T-cell (primary cell): ENCODE measurements at places on chromosomes 2 and 18. TPM values are rescaled to one million over a fixed set of nuclear protein-coding genes. Genes with fewer than 3 reads are reported as not detected.

Gene PJVK
- total RNA-seq = 4.4 TPM

Gene TPRKB
- total RNA-seq = 23.5 TPM

Gene SPR
- 0.58 TPM for total RNA-seq

DNA sequence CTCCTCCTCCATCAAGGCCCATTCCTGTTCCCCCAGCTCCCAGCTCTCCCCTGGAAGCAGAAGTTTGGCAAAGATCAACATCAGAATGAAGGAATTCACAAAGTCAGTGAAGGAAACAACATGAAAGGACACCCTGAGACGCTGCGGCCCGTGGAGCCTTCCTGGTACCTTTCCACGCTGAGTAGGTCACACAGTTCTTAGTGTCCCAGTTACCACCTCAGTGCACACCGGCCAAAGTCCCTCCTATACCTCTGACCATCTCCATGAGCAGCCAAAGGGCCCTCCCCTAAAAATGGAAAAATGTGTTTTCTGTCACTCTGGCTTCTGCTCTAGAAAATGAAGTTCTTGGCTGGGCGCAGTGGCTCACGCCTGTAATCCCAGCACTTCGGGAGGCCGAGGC, 191.6 kb upstream of the AGAP1 start:
- no peaks in the 10 kb centered on the region for H3K36me3 ChIP-seq
- DNase-seq = no peak
- no peak overlapping the region for H3K4me3 ChIP-seq
- peaks cover 24% of the 10 kb centered on the region for H3K27me3 ChIP-seq
- no peaks in the 10 kb centered on the region for H3K4me1 ChIP-seq

GRCh38 chr18:59021500-59021899, 118.2 kb upstream of the SEC11C start:
- H3K27ac ChIP-seq = no peak overlapping the region
- H3K4me1 ChIP-seq = no peaks in the 10 kb centered on the region
- no peaks in the 10 kb centered on the region for H3K36me3 ChIP-seq
- no peaks in the 10 kb centered on the region for H3K27me3 ChIP-seq
- H3K4me3 ChIP-seq = no peak overlapping the region

- H3K4me3 ChIP-seq = no peak overlapping the region
- DNase-seq = no peak
- no peaks in the 10 kb centered on the region for H3K36me3 ChIP-seq
- H3K4me1 ChIP-seq = no peaks in the 10 kb centered on the region
These were observed 128.3 kb upstream of the HS6ST1 start for GRCh38 chr2:128446874-128447537.

DNA sequence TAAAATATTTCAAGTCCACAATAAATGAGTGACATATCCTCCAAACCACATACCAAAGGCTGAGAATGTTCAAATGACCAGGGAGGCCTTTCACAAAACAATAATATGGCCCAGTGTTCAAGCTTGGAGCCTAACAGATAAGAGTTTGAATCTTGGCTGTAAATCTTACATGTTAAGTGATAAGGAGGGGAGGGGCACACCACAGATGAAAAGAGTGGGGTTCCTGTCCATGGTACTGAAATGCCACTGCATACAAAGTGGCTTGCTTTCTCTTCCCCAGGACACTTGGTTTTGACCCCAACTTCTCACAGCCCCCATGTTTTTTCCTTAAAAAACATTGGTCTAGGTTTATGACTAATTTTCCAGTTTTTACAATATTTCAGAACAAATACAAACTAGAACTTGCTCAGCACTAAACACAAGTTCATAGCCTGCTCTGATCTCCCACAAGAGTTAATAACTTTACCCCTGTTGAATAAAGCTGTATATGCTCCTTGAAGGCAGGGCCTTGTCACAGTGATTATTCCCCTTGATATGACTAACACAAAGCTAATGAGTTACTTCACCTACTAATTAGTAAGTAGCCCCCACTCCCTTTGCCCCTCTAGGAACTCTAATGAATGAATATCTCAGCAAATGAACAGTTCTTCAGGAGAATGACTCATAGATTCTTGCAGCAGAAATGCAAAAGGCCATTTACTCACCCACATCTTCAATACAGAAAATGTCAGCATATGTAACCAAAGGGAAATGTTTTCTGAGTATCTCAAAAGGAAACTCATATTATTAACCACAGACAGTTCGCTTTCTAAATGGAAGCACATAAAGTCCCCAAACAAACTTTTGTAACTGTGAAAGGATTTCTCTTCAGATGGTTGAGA, 142.2 kb downstream of the SATB2 start:
- no peaks in the 10 kb centered on the region for H3K4me1 ChIP-seq
- H3K36me3 ChIP-seq = no peaks in the 10 kb centered on the region
- H3K4me3 ChIP-seq = no peak overlapping the region
- no peak overlapping the region for H3K27ac ChIP-seq
- no peak for DNase-seq
- no peaks in the 10 kb centered on the region for H3K27me3 ChIP-seq

Gene CNRIP1
- 0.53 TPM for total RNA-seq

Gene MYO3B
- 0.28 TPM for total RNA-seq

GRCh38 chr2:224971214-224971613, 71.1 kb downstream of the DOCK10 start:
- no peaks in the 10 kb centered on the region for H3K27me3 ChIP-seq
- DNase-seq = no peak

Gene KIAA2012
- total RNA-seq = not detected

Gene KLHL41
- total RNA-seq = 0.43 TPM

- no peaks in the 10 kb centered on the region for H3K36me3 ChIP-seq
- H3K4me3 ChIP-seq = no peak overlapping the region
- no peaks in the 10 kb centered on the region for H3K4me1 ChIP-seq
These were observed 162.2 kb downstream of the BCL11A start for GRCh38 chr2:60391230-60391629.

DNA sequence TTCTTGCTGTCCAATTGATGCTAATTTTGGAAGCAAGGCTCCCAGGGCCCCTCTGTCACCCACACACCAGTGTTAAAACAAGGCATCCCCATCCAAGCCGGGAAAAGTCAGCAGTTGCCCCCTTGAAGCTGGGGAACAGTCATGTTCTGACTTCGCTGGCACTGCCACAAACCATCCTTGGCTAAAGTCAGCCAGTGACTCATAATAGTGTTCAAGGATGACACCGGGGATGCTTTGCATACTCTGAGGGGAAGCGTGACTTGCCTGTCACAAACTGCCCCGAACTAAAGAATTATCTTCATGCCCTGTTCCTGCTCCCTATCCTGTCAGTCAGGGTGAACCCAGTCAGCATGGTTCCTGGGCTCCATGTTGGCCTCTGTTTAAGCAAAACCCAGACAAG, 37.0 kb downstream of the TGFA start:
- H3K27ac ChIP-seq = no peak overlapping the region
- no peak for DNase-seq
- H3K4me3 ChIP-seq = no peak overlapping the region
- H3K27me3 ChIP-seq = no peaks in the 10 kb centered on the region
- H3K4me1 ChIP-seq = no peaks in the 10 kb centered on the region

- H3K36me3 ChIP-seq = no peaks in the 10 kb centered on the region
- H3K4me1 ChIP-seq = peaks cover 7% of the 10 kb centered on the region
- no peak for DNase-seq
- H3K27ac ChIP-seq = no peak overlapping the region
- H3K27me3 ChIP-seq = peaks cover 19% of the 10 kb centered on the region
- no peak overlapping the region for H3K4me3 ChIP-seq
These were observed 199.1 kb upstream of the POU3F3 start for GRCh38 chr2:104654811-104655210.

DNA sequence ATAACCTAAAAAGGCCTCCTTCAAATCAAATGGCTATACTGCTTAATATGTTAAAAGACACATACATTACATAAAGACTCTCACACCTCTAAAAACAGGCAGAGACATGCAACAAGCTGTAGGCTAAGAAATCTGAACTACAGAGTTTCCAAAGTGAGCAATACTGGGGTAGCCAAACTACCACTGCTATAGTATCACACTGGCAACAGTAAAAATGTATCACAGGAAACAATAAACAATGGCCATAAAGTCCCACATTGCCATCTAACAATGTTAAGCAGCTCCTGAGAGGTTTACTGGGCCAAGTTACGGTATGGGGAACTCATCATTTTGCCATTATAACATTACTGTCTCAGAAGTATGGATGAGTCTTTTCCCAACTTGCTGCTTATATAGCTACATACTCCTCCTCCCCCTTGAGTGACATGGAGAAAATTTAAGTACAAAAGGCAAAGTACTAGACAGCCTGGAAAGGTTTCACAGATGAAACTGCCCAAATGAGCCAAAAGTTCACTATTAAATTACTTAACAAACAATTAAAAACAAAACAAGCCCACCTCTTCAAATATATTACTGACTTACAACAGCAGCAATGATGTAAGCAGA, 50.3 kb downstream of the SS18 start:
- H3K4me1 ChIP-seq = no peaks in the 10 kb centered on the region
- H3K4me3 ChIP-seq = no peak overlapping the region
- no peaks in the 10 kb centered on the region for H3K27me3 ChIP-seq
- no peak for DNase-seq
- H3K27ac ChIP-seq = no peak overlapping the region
- H3K36me3 ChIP-seq = peaks cover 19% of the 10 kb centered on the region

Gene ACADL
- not detected for total RNA-seq

DNA sequence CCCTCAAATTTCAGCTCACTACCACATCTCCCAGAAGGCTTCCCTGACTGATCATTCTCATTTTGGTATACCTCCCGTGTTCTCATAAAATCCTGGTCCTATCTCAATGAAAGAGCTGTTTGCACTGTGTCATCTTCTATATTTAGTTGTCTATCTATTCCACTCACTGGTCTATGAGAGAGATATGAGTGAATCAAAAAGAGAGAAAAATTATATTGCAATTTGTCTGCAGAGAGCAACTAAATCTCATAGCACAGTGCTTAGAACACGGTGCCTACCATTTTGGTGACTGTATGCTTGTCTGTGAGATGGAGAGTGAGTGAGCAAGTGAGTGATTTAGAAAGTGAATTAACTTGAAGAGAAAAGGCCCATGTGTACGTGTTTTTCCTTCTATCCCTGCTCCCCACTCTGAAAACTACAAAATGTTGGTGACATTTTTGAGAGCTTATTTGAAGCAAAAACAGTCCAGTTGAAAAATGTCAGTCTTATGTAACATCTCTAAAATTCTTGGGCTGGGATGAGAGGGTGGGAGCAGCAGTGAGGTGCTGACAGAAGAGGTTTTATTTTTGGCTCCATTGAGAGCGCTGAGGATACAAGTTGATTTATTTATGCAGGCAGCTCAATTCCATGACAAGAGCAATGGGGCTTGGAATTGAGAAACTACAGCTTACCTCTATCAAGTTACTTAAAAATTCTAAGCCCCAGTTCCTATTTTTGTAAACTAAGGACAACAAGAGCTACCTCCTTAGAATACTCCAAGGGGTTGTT, 373.5 kb upstream of the CHST9 start:
- no peak overlapping the region for H3K27ac ChIP-seq
- no peaks in the 10 kb centered on the region for H3K36me3 ChIP-seq
- H3K4me3 ChIP-seq = no peak overlapping the region
- no peaks in the 10 kb centered on the region for H3K4me1 ChIP-seq
- H3K27me3 ChIP-seq = no peaks in the 10 kb centered on the region
- no peak for DNase-seq

- no peaks in the 10 kb centered on the region for H3K36me3 ChIP-seq
- no peak overlapping the region for H3K4me3 ChIP-seq
- DNase-seq = no peak
- no peaks in the 10 kb centered on the region for H3K4me1 ChIP-seq
These were observed 24.9 kb upstream of the COL5A2 start for GRCh38 chr2:189204322-189204941.

- H3K27ac ChIP-seq = no peak overlapping the region
- H3K4me3 ChIP-seq = no peak overlapping the region
- H3K27me3 ChIP-seq = no peaks in the 10 kb centered on the region
- no peak for DNase-seq
- H3K36me3 ChIP-seq = no peaks in the 10 kb centered on the region
These were observed 380.5 kb downstream of the DSEL start for GRCh38 chr18:67135981-67136380.

Gene CENPO
- total RNA-seq = 6.3 TPM

Gene PDE1A
- total RNA-seq = not detected

DNA sequence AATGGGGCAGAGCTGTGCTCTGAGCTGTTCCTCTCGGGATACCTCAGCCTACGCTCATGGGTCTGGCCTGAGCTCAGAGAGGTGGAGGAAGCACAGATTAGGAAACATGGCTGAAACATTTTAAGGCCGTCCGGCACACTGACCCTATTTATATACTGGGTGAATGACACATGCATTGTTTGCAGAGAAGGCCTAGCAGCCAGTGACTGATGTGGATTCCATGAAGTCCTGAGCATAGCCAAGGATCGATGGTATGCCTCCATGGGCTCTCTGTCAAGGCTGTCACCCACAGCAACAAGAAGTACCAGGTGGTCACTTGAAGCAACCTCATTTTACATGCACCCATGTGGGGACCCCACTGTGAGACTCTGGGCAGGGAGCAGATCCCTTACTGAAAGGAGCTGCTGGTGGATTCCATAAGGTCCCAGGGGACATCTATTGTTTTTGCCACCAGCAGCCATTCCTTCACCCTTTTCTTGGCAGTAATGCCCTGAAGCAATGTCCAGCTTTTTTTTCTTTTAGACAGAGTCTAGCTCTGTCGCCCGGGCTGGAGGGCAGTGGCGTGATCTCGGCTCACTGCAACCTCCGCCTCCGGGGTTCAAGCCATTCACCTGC, 8.4 kb downstream of the PTMA start:
- H3K36me3 ChIP-seq = peaks cover 19% of the 10 kb centered on the region
- peaks cover 32% of the 10 kb centered on the region for H3K4me1 ChIP-seq
- H3K4me3 ChIP-seq = no peak overlapping the region
- no peak overlapping the region for H3K27ac ChIP-seq

DNA sequence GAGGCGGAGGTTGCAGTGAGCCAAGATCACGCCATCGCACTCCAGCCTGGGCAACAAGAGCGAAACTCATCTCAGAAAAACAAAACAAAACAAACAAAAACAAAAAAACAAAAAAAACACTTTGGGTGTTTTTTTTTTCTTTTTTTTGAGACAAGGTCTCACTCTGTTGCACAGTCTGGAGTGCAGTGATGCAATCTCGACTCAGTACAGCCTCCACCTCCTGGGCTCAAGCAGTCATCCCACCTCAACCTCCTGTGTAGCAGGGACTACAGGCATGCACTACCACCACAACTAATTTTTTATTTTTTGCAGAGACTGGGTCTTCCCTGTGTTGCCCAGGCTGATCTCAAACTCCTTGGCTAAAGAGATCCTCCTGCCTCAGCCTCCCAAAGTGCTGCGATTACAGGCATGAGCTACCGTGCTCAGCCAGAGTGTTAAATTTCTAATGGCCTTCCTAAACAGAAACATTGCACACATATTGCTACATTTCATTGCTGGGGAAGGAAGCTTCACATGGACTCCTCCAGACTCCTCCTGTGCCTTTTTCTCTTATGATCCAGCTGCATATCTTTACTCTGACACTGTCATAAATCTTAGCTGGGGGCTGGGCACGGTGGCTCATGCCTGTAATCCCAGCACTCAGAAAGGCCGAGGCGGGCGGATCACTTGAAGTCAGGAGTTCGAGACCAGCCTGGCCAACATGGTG, 19.7 kb downstream of the STARD7 start:
- no peaks in the 10 kb centered on the region for H3K4me1 ChIP-seq
- H3K27ac ChIP-seq = no peak overlapping the region
- no peak for DNase-seq
- no peaks in the 10 kb centered on the region for H3K27me3 ChIP-seq

- no peak overlapping the region for H3K27ac ChIP-seq
- H3K27me3 ChIP-seq = no peaks in the 10 kb centered on the region
- H3K36me3 ChIP-seq = no peaks in the 10 kb centered on the region
These were observed 523.2 kb downstream of the TNS1 start for GRCh38 chr2:217479566-217479965.

Gene RAB12
- total RNA-seq = 15.8 TPM

GRCh38 chr2:237739101-237739500, 59.5 kb upstream of the RBM44 start:
- H3K4me1 ChIP-seq = peaks cover 31% of the 10 kb centered on the region
- H3K27ac ChIP-seq = no peak overlapping the region
- peaks cover 13% of the 10 kb centered on the region for H3K36me3 ChIP-seq
- no peaks in the 10 kb centered on the region for H3K27me3 ChIP-seq
- H3K4me3 ChIP-seq = no peak overlapping the region
- no peak for DNase-seq
